CD14-positive monocyte (primary cell): ENCODE measurements at places on chromosomes 12 and 14.

DNA sequence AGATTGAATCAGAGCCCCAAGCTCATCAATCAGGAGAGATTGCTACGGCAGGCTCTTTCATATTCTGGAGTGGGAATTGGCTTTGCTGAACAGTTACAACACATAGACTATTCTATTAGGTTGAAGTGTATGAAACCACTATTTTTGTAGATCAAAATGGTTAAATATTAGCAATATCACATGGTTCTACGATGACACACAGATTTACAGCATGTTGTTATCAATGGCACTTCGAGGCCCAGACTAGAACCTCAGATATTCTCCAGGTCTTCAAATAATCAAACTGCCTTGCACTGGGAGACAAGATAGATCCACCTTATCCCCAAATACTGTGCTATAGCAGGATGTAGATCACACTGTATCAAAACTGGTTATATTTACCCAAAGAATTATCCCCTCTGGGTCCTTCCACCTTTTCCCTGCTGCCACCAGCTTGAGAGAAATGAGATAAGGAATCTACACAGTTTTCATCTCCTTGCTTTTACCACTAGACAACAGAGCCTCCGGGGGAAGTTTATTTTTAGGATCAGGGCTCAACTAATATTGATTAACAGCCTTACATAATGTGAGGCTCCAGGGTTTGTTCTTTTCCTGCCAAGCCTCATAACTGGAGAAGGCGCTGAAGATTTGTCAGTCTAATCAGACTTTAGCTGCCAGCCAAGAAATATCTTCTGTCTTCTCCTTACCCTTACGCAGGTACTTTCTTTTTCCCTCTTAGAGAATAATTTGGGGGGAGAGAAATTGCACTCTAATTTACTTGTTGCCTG is 507.1 kb downstream of the DIO2 start:
- no peak for DNase-seq

- no peak for DNase-seq
Measured at GRCh38 chr12:72146495-72146894, 125.7 kb upstream of the TRHDE start.

GRCh38 chr14:71430321-71430677 is 501.9 kb upstream of the RGS6 start:
- DNase-seq = no peak

DNA sequence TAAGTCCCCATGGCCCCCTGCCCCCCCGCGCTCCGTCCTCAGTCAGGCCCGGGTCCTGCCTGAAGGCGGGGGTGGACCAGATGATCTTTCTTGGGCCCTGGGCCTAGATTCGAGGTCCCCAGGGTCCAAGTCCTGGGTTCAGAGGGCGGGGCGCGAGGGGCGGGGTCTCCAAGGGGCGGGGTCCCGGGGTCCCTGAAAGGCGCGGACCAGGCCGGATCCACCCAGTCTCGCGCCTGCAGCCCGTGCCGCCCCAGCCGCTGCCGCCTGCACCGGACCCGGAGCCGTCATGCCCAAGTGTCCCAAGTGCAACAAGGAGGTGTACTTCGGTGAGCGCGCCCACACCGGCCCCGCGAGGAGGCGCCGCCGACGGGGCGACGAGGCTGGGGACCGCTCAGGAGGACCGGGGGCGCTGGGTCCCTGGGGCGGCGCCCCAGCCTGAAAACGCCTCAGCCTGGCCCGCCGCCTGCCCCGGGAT is 325 bp downstream of the CRIP1 start:
- peak; percentile 49 for DNase-seq

DNA sequence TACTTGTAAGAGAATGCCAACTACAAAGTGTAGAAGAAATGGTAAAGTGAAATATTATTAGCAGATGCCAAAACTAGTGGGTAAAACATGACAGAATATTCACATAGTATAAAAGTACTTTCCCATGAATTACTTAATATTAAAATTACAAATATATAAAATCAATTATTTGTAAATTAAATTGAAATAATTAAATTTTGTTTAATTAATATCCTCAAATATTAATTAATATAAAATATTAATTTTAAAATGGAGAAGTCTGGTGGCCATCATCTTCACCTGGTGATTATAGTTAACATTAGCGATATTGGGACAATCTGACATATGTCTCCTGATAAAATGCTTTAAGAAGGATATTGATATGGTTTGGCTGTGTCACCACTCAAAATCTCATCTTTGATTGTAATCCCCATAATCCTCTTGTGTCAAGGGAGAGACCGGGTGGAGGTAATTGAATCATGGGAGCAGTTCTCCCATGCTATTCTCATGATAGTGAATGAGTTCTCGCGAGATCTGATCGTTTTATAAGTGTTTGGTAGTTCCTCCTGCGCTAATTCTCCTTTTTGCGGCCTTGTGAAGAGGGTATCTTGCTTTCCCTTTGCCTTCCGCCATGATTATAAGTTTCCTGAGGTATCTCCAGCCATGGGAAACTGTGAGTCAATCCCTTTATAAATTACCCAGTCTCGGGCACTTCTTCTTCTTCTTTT is 55.0 kb upstream of the SGPP1 start:
- DNase-seq = no peak
